HepG2 (cell line): ENCODE measurements at places on chromosomes 12 and 14. TPM values are rescaled to one million over a fixed set of nuclear protein-coding genes. Genes with fewer than 3 reads are reported as not detected.

STYX gene
- polyA plus RNA-seq = 5.7 and 6.6 TPM in 2 replicates

DNAI7 gene
- 0.25 TPM in 1 of 2 replicates, not detected in the other for polyA plus RNA-seq

MYRFL gene
- polyA plus RNA-seq = 0.11 and 0.54 TPM in 2 replicates

FAM222A gene
- 2.7 and 3.7 TPM in 2 replicates for polyA plus RNA-seq

DNA sequence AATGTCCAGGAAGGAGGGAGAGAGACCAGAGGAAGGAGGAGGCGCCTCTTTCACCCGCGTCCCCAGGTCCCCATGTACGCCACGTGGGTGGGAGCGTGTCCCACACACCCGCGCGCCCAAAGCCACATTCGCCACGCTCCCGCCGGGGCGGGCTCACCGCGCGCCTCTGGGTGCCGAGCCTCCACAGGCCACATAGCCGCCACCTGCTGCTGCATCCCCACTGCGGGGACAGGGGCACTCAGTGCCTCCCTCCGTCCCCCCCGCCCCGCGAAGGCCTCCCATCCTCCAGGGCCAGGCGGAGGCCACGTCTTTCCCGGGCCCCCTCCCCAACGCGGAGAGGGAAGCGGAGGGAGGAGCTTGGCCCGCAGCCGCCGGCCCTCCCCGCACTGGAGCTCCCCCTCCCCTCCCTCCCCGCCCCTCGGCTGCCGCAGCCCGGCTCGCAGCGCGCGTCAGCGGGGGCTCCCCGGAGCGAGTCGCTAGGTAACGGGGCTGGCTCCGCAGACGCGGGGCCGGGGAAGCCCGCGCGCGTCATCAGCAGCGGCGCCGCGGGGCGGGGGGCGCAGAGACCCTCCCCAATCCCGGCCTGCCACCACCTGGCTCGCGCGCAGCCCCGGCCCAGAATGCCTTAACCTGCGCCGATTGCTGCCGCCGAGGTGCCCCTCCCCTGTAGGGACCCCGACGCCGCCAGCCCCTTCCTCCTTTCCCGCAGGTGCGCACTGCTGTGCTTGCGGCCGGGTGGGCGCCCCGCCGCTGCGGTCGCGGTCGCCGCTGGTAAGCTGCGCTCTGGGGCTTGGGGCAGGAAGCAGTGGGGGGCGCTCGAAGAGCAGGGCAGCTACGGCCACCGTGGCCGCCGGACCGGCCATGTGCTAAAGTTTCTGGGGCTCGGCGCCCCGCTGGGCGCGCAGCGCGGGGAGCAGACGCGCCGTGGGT, 536 bp upstream of the TUNAR start:
- DNase-seq = no peak

DNA sequence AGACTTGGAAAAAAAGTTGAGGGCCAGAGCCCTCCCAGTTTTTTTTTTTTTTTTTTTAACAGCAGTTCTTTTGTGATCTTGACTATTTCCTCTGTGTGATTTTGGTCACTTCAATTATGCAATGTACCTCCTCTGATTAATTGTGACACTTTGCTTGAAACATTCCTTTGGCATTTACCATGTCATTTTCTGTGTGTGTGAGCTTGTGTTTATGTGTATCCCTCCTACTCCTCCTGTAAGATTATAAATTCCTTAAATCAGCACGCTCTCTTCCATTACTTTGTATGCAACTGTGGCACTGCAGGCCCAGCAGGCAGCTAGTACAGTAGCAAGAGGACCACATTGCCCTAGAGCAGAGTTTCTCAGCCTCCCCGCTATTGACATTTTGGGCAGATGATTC, 33.2 kb upstream of the GALNT16 start:
- DNase-seq = no peak

DNA sequence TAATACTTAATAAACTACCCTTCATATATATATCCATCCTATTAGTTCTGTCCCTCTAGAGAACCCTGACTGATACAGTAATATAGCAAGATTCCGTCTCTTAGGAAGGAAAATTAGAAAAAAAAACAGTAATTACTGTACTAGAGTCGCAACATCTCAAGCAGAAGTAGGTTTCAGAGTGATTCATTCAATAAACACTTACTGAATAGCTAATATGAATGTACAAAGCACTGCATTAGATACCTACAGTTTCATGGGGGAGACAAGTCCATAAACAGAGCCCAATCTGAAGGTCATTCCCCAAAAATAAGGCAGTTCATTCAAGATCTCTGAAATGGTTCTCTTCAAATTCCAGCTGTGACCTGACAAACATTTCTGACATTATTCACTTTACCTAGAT, 9.9 kb downstream of the CERS5 start:
- DNase-seq = no peak

DNA sequence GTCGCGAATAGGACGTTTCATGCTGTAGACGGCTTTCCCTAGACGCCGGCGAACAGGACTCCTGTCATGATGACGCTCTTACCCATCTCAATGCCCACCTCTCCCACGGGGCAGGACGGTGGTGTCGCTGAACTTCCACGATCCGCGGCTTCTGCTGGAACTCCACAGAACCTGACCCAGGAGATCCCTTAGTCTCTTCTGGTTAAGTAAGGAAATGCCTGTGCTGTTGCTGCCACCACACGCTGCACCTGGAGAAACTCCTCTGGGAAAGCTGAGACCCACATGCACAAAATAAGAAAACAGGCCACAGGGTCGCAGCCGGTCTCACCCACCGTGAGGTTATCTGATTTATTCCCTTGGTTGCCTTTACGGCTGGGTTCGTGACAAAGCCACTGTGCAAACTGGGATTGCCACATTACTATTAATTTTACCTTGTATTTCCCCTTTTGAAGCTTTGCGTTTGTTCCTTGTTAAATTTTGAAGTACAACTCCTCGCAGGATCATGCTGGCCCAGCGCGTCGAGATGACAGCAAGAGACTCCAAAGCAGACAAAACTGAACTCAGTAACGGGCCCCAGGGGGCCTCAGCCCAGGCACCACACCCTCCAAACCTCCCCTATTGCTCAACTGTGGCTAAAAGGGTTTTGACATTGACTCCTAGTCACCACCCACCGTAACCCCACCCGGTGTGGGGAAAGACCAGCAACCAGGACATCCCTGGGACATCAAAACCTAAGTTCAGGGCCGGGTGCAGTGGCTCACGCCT, 9.2 kb upstream of the MMP17 start:
- peak; percentile 54 for DNase-seq

DNA sequence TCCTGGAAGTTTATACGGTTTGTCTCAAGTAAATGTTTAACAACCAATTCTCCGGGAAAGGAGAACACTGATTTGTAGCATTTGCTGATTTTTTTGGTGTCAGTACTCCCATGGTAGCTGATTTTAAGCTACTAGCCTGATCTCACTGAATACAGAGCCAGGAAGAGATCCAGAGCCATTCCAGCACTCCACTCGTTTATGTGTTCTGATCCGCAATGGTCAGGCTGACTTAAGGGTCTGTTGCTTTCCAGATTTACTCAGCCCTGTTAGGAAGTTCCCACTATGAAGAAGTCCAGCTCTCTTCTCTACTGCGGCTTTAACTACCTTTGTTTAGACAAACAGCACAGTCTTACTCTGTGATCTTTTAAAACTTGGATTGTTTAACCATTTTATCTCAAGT, 38.0 kb upstream of the NID2 start:
- DNase-seq = no peak

- DNase-seq = no peak
Observed at GRCh38 chr14:34213332-34213731, 248.7 kb downstream of the SPTSSA start.

GRCh38 chr12:103737881-103738280, 103.2 kb downstream of the NT5DC3 start:
- no peak for DNase-seq

DNA sequence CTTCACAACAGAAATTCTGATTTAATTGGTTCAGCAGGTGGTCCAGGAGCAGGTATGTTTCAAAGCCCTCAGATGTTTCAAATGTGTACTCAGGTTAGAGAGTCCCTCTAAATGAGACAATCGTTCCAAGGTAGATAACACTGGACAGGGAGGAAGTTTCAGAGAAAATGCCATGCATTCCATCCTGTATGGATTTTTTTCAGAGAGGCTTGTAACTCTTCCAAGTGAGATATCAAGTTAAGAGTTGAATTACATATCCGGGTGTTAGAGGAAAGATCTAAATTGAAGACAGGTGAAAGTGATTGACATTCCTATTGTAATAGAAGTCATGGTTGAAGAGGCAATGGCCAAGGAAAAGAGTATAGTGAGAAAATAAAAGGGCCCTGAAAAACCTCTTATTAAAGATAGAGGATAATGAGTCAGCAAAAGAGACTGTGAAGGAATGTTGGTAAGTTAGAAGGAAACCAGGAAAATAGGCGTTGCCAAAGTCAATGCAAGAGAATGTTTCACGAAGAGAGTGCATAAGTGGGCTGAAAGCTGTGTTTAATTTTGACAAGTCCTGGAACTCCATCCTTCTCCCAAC, 105.8 kb downstream of the BMP4 start:
- DNase-seq = peak; percentile 91

- no peak for DNase-seq
Observed at GRCh38 chr12:76241371-76241770, 106.8 kb downstream of the BBS10 start.

DNA sequence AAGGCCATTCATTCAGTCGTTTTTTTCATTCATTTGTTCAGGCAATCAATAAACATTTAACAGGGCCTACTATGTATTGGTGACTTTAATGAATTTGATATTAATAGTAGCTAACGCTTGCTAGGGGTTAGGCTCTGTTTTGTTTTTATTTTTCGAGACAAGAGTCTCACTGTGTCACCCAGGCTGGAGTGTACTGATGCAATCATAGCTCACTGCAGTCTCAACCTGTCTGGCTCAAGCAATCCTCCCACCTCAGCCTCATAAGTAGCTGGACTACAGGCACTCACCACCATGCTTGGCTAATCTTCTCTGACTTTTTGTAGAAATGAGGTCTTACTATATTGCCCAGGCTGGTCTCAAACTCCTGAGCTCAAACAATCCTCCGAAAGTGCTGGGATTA, 25.6 kb upstream of the MED13L start:
- DNase-seq = no peak

GRCh38 chr12:68482660-68483059, 128.0 kb upstream of the RAP1B start:
- no peak for DNase-seq

- DNase-seq = no peak
Observed at GRCh38 chr12:124928095-124928911, 13.9 kb upstream of the UBC start.

DNA sequence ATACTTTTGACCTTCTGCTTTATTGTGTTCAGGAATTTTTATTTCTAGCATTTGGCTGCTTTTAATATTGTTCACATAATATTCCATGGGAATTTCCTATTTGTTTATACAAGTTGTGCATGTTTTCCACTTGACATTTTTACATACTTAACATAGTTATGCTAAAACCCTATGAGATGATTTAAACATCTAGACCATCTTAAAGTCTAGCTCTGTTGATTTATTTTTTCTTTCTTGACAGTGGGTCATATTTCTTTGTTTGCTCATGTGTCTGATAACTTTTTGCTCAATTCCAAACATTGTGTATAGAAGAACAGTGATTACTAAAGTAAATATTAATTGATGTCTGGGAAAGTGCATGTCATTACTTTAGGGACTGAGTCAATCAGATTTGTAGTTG, 202.1 kb upstream of the PDZRN4 start:
- no peak for DNase-seq

- peak; percentile 62 for DNase-seq
Observed at GRCh38 chr12:104108755-104109445, 29.1 kb downstream of the NFYB start.

- no peak for DNase-seq
Observed at GRCh38 chr12:123288751-123289346, 17.2 kb upstream of the CDK2AP1 start.
